GM12892 (cell line): ENCODE measurements at places on chromosomes 2 and 18.

DNA sequence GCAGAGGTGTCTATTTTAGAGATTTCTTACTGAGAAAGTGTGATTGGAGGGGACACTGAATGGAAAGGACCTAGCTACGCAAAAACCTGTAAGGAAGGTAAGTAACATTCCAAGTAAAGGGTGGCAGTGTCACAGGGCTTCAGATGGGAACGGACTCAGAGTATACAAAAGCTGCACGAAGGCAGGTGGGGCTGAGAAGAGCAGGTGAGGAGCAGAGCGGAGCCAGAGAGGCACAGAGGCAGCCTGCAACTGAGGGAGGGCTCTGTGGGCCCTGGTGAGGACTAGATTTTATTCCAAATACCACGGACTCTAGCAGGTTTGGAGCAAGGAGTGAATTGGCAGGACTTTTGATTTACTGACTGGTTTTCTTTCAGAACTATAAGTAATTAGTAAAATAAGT is 331.3 kb upstream of the PKDCC start:
- no peak for DNase-seq

DNA sequence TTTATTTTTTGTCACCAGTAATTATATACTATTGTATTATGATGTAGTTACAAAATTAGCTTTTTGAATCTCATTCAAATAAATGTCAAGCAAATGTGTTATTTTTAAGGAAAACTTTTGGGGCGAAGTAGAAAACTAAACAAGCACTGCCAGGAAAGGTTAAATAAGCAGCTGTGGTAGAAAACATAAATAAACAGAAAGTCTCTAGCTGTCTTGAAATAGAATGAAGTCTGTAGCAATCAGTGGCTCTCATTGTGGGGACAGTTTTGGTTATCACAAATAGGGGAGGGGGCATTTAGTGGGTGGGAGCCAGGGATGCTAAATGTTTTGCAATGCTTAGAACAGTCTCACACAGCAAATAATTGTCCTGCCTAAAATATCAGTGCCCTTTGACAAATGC is 3.4 kb downstream of the INSIG2 start:
- no peak for DNase-seq

DNA sequence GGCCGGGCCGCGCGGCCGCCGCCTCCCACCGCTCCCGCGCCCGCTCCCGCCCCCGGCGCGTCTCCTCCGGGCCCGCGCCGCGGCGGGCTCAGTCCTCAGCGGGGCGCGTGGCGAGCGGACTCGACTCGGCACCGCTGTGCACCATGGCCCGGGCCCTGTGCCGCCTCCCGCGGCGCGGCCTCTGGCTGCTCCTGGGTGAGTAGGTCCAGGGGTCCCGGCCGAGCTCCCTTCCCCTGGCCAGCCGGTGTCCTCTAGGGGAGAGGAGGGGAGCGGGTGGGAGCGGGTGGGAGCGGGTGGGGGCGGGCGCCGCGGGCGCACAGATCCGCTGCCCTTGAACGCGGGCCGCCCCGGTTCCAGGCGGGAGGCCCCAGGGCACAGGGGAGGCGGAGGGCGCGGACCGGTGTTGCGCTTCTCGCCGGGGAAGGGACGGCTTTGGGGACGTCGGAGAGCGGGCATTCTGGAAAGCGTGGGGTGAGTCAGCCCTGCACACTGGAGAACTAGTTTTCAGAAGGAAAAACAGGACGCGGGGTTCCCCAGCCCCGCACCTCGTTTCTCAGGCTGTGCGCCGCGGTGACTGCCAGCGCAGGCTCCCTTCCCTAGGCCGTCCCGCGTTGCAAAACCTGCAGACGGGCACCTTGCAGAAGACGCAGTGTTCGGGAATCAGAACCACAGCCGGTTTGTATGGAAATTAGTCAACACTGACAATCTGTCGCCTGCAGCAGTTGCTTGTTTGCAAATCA is at the start of gene RAMP1:
Gene RAMP1, plus strand, starts transcription at position 91 of the 740 bp plus-strand sequence. Its CDS starts 53 bp downstream, at position 144.
- DNase-seq: peak; percentile 10

DNA sequence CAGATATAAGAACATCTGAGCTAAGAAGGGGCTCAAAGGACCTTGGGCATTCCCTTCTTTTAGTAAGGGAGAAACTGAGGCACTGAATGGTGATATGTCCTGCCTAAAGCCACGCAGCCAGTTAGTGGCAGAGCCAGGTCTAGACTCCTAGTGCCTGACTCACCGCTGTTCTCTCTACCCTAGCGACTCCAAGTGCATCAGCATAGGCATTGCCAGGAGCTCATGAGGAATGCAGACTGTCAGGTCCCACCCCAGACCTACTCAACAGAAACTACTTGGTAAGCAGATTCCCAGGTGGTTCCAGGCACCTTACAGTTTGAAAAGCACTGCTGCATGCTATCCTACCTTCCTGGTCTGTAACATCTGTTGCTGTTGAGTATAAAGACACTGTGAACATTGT is 158.9 kb downstream of the MSH2 start:
- no peak for DNase-seq

DNA sequence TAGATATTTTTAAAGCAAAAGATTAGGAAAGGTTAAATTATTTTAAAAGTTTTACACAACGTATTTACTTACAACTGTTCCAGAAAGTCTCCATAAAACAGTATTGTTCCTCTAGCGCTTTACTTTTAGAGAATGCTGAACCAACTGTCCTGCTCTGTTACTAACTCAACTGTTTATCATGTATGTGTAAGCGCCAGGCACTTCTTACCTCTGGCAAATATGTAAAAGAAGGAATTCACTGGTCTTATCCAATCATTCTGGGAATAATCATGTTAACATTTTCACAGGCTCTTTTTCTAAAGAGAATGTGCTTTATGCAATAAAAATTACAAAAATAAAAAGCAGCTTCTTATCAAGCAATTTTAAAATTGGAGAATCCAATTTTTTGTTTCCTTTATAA is 68.0 kb downstream of the COBLL1 start:
- DNase-seq: no peak

DNA sequence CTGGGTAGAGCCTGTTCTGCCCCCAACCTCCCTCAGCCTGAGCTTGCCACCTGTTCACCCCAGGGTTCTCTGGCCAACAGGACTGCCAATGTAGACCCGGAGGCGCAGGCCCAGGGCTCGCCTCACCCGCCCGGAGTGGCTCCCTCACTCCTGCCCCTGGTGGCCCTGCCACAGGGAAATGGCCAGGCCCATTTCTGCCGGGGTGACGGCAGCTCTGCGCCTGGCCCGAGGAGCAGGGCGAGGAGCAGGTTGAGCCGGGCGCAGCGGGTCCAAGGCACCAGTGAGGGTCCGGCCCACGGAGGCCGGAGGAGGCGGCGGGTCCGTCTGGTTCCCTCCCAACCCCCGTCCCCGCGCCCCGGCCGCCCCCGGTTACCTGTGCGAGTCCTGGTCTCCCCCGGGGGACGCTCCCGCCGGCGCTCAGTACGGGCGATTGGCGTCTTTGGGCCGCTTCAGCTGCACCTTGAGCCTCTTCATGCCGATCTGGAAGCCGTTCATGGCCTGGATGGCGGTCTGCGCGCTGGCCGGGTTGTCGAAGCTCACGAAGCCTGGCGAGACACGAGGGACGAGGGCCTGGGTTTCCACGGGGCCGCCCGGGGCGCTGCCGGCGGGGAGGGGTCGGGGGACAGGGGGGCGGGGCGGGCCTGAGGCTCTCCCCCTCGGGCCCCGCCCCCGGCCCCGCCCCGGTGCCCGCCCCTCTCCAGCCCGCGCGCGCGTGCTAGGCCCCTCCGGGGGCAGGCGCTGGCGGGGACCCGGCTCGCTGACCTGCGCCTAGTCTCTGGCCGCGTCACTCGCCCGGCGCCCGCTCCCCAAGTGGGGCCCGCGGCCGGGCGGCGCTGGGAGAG is 312.0 kb downstream of the CELF4 start:
- no peak for DNase-seq

DNA sequence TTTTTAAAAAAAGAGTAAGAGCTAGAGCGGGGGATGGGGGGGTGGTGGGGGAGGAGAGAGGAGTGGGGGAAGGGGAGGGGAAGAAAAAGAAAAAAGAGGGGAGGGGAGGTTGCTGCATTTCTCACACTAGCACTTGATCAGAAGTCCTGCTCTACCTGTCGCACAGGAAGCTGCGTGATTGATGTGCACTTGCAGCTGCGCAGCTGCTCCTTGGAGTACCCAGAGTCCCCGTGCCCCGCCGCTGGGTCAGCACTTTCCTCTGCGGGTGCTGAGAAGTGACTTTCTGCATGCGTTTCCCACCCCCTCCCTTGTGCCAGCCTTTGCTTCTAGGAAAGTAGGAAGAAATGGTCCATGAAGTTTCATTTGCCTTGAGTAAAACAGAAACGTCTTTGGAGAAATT is 297.3 kb downstream of the ETAA1 start:
- DNase-seq: no peak
